ENCODE measurements at places on chromosomes 5 and 9. TPM values are rescaled to one million over a fixed set of nuclear protein-coding genes. Genes with fewer than 3 reads are reported as not detected.
A peak's percentile ranks its signal among the peaks of the same experiment; 100 is the strongest.

GRCh38 chr5:123059455-123059854 lies 22.9 kb upstream of the PPIC start:
- no peak overlapping the region for H3K4me3 ChIP-seq
- DNase-seq = no peak
- H3K36me3 ChIP-seq = no peaks in the 10 kb centered on the region

- peaks cover 4% of the 10 kb centered on the region for H3K4me1 ChIP-seq
- no peak overlapping the region for H3K27ac ChIP-seq
- DNase-seq = no peak
- H3K27me3 ChIP-seq = no peaks in the 10 kb centered on the region
Observed at GRCh38 chr9:32340361-32340760, 44.1 kb upstream of the ACO1 start.

DNA sequence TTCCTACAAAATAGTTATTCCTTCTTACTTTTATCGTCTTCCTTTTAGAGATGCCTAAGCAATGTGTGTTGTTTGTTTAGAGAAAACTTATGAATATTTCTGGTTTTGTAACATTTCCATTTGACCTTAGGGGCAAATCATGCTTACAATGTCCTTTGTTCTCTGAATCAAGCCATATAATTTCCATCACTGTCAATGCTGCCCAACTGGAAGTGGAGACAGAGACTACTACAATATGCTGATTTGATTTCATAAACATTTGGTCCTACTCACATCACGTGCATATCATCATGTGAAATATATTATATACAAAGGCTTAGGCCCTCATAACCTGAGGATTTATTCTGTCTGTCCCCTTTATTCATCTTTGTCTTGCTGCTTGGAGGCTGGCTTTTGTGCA lies 183.2 kb upstream of the CD180 start:
- H3K27ac ChIP-seq = no peak overlapping the region
- H3K4me3 ChIP-seq = no peak overlapping the region
- no peaks in the 10 kb centered on the region for H3K36me3 ChIP-seq
- DNase-seq = no peak

- no peaks in the 10 kb centered on the region for H3K4me1 ChIP-seq
- H3K27me3 ChIP-seq = no peaks in the 10 kb centered on the region
- no peaks in the 10 kb centered on the region for H3K36me3 ChIP-seq
- H3K27ac ChIP-seq = no peak overlapping the region
- H3K4me3 ChIP-seq = no peak overlapping the region
Observed at GRCh38 chr9:95283673-95284072, 33.8 kb downstream of the FANCC start.

DNA sequence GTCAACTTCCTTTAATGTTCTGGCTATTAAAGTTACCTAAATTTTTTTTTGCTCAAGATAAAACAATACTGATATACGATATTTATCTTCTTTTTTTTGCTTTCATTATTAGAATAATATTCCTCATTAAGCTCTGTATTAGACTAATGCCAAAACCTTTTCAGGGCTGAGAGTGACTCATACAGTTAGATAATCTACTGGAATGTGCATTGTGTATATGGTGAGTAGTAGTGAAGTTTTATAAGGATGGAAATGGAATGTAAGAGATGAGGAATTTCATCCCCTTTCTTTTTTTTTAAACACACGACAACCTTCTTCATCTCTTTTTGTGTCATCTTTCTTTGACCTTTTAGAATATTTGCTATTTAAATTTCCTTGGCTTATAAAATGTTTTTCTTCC lies 268.6 kb downstream of the ISL1 start:
- no peaks in the 10 kb centered on the region for H3K27me3 ChIP-seq
- no peak for DNase-seq
- no peak overlapping the region for H3K27ac ChIP-seq

- no peak for DNase-seq
- no peak overlapping the region for H3K4me3 ChIP-seq
- H3K4me1 ChIP-seq = peaks cover 13% of the 10 kb centered on the region
- no peaks in the 10 kb centered on the region for H3K36me3 ChIP-seq
- H3K27me3 ChIP-seq = no peaks in the 10 kb centered on the region
Observed at GRCh38 chr9:81526587-81526986, 162.8 kb downstream of the TLE1 start.

GRCh38 chr9:113228130-113228665 lies 6.9 kb downstream of the SLC31A1 start:
- no peak overlapping the region for H3K27ac ChIP-seq
- H3K4me1 ChIP-seq = peaks cover 23% of the 10 kb centered on the region
- no peaks in the 10 kb centered on the region for H3K27me3 ChIP-seq
- no peaks in the 10 kb centered on the region for H3K36me3 ChIP-seq

GRCh38 chr9:2817999-2818803 lies 25.7 kb downstream of the PUM3 start:
- no peaks in the 10 kb centered on the region for H3K27me3 ChIP-seq
- H3K4me1 ChIP-seq = peaks cover 37% of the 10 kb centered on the region
- H3K27ac ChIP-seq = peak overlapping the region; percentile 66
- DNase-seq = no peak

- no peaks in the 10 kb centered on the region for H3K36me3 ChIP-seq
- DNase-seq = no peak
- H3K27me3 ChIP-seq = no peaks in the 10 kb centered on the region
- H3K27ac ChIP-seq = no peak overlapping the region
Observed at GRCh38 chr5:56346044-56346710, 113.0 kb upstream of the ANKRD55 start.

GRCh38 chr5:181243564-181244343 lies at the start of gene RACK1:
TSS of gene RACK1 (minus strand) at chr5:181243906. CDS start at chr5:181243800, 106 bp downstream.
- H3K27ac ChIP-seq = peak within 1 kb of the TSS; percentile 97
- H3K4me3 ChIP-seq = peak within 1 kb of the TSS; percentile 62
- peaks cover 45% of the 10 kb centered on the region for H3K4me1 ChIP-seq
- no peak for DNase-seq
- no peaks in the 10 kb centered on the region for H3K27me3 ChIP-seq

DNA sequence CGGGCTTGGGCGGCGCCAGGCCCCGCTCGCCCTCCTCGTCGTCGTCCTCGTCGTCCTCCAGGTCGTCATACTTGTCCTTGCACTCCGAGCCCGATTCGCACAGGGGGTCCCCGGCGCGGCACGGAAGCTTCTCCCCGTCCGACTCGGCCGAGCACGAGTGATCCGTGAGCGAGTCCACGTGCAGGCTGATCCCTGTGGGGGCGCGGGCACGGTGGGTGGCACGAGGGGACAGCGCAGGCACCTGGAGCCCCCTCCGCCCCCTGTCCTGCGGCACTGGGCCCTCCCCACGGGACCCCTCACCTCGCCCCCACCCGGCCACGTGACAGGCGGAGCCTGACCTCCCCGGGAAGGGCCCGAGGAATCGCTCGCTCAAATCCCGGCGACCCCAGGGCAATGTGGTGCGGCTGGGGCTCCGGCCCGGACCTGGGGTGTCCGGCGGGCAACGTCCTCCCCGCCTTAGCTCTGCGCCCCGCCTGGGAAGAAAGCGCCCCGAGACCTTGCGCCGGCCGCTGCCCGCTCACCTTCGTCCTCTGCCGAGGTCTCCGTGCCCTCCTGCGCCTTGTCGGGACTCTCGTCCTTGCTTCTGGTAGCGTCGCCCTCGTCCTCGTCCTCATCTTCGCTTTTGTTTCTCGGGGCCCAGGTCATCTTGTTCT lies 2.5 kb downstream of the IRX2 start:
- no peaks in the 10 kb centered on the region for H3K36me3 ChIP-seq
- no peak overlapping the region for H3K4me3 ChIP-seq
- no peak for DNase-seq
- peaks cover 2% of the 10 kb centered on the region for H3K27me3 ChIP-seq

- no peak overlapping the region for H3K4me3 ChIP-seq
- H3K27me3 ChIP-seq = no peaks in the 10 kb centered on the region
- no peak overlapping the region for H3K27ac ChIP-seq
- no peaks in the 10 kb centered on the region for H3K4me1 ChIP-seq
- no peaks in the 10 kb centered on the region for H3K36me3 ChIP-seq
Observed at GRCh38 chr9:89418474-89418845, 79.5 kb downstream of the SEMA4D start.

DNA sequence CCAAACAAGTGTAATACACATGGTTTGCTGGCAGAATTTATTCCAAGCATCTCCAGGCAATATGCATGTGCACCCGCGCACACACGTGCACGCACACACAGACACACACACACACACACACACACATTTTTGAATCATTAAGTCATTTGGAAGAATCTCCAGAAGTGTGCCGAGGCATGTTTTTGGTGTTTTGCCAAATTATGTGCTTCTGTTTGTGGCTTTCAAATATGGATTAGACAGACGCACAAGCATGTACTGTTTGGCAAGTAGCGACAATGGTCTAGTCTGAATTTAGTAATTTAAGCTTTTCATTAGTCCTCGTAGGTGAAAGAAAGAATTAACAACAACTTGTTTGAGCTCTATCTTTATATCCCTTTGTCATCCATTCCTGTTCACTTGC lies 36.7 kb downstream of the NFIB start:
- no peak for DNase-seq
- H3K27ac ChIP-seq = peak overlapping the region; percentile 19
- no peaks in the 10 kb centered on the region for H3K27me3 ChIP-seq
- H3K36me3 ChIP-seq = no peaks in the 10 kb centered on the region
- H3K4me1 ChIP-seq = peaks cover 9% of the 10 kb centered on the region

DNA sequence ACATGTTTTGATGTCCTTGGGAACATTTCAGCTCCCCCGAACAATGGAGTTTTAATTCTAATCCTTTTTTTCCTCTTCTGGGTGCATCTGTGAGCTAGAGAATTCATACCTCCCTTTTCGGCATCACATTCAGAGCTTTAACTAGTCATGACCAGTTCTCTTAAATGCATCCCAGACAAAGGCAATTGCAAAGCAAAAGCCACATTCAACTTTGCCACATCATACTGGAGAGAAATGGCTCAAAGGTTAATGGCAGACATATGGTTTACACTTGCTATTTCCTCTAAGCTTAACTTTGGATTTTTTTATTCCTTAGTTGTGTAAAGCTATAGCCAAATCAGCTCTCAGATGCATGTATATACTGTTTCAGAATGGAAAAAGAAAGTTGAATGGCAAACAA lies 153.3 kb downstream of the ESM1 start:
- H3K27ac ChIP-seq = no peak overlapping the region
- no peaks in the 10 kb centered on the region for H3K4me1 ChIP-seq
- no peak overlapping the region for H3K4me3 ChIP-seq
- no peaks in the 10 kb centered on the region for H3K36me3 ChIP-seq

DNA sequence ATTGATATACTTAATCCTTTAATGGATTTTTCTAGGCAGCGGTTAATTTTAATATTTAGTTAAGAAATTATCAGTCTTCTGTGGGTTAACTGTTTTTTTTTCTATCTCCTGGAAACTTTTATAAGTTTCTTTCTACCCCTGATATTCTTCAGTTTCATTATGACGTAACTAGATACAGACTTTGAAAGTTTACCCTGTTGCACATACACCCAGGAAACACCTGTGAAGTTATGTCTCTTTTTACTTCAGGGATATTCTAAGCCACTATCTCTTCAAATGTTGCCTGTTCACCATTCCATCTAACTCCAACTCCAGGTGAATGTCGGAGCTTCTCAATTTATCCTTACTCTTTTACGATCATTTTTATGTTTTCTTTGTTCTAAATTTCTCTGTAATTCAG lies 329.0 kb downstream of the ICE1 start:
- no peaks in the 10 kb centered on the region for H3K4me1 ChIP-seq
- no peaks in the 10 kb centered on the region for H3K36me3 ChIP-seq
- H3K27ac ChIP-seq = no peak overlapping the region
- DNase-seq = no peak
- no peak overlapping the region for H3K4me3 ChIP-seq

- no peak overlapping the region for H3K27ac ChIP-seq
- H3K27me3 ChIP-seq = no peaks in the 10 kb centered on the region
- no peak overlapping the region for H3K4me3 ChIP-seq
- H3K4me1 ChIP-seq = no peaks in the 10 kb centered on the region
- H3K36me3 ChIP-seq = no peaks in the 10 kb centered on the region
Observed at GRCh38 chr5:155989879-155990278, 337.1 kb upstream of the SGCD start.

DNA sequence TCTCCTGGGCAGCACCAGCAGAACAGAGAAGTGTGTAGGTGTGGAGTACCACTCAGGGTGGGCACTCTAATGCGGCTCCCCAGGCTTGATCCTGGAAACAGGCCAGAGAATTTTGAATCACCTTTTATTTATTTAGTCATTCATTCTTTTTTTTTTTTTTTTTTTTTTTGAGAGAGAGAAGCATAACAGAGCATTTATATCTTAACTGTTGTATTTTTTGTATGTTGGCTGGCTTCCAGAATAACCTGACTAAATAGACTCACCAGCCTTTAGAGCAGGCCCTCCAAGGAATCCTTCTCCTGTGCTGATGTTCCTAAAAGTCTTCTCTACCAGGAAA lies 153.4 kb downstream of the PIK3R1 start:
- no peaks in the 10 kb centered on the region for H3K36me3 ChIP-seq
- no peak for DNase-seq
- no peak overlapping the region for H3K27ac ChIP-seq
- H3K4me3 ChIP-seq = no peak overlapping the region
- no peaks in the 10 kb centered on the region for H3K27me3 ChIP-seq
- H3K4me1 ChIP-seq = no peaks in the 10 kb centered on the region

GRCh38 chr5:593511-593910 lies 18.6 kb upstream of the CEP72 start:
- no peaks in the 10 kb centered on the region for H3K36me3 ChIP-seq
- H3K4me1 ChIP-seq = no peaks in the 10 kb centered on the region
- no peak overlapping the region for H3K27ac ChIP-seq

DNA sequence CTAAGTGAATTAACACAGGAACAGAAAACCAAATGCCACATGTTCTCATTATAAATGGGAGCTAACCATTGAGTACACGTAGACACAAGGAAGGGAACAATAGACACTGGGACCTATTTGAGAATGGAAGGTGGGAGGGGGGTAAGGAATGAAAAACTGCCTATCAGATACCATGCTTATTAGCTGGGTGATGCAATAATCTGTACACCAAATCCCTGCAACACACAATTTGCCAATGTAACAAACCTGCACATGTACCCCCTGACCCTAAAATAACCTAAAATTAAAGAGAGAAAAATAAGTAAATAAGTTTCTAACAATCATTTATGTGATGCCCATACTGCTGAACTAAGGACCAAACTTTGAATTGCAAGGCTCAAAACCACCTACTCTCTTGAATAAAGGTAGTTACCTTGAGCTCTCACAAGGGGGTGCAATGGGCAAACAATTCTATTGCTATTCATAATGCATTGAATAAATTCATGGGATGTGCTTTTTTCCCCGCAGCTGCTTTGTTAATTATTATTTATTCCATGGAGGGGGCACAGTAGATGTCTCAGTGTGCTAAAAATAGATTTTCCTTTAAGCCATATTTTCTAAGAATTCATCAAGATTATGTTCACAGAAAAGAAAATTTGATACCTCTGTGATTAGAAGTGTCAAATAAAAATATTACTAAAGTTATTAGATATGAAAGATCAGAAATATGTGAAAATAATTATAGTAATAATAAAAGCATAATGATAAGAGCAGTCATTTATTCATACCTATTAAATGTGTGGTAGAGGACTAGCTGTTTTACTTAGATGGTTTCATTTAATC lies 76.2 kb upstream of the PTPN3 start:
- no peaks in the 10 kb centered on the region for H3K4me1 ChIP-seq
- no peaks in the 10 kb centered on the region for H3K27me3 ChIP-seq
- DNase-seq = no peak
- no peaks in the 10 kb centered on the region for H3K36me3 ChIP-seq

The IDNK gene
- 2.6 TPM for total RNA-seq

The GPR151 gene
- total RNA-seq = not detected

The NRG2 gene
- 0.66 TPM for total RNA-seq

The PRUNE2 gene
- 126 TPM for total RNA-seq

The PCDHGA7 gene
- 3.1 TPM for total RNA-seq

The INSL6 gene
- total RNA-seq = not detected

The KIAA0825 gene
- 1.8 TPM for total RNA-seq

The IQGAP2 gene
- total RNA-seq = 16.6 TPM

The BTNL9 gene
- 2.9 TPM for total RNA-seq

The CCDC192 gene
- total RNA-seq = not detected

The FYB1 gene
- total RNA-seq = 10.3 TPM

The TMEM215 gene
- not detected for total RNA-seq

The OXCT1 gene
- 27.3 TPM for total RNA-seq

The PHF19 gene
- 23.0 TPM for total RNA-seq

The HTR4 gene
- not detected for total RNA-seq

The PCDHGB2 gene
- total RNA-seq = 1.1 TPM

Measured in esophagus squamous epithelium (tissue), 5 donors.